ENCODE measurements at places on chromosomes 6 and 20.

DNA sequence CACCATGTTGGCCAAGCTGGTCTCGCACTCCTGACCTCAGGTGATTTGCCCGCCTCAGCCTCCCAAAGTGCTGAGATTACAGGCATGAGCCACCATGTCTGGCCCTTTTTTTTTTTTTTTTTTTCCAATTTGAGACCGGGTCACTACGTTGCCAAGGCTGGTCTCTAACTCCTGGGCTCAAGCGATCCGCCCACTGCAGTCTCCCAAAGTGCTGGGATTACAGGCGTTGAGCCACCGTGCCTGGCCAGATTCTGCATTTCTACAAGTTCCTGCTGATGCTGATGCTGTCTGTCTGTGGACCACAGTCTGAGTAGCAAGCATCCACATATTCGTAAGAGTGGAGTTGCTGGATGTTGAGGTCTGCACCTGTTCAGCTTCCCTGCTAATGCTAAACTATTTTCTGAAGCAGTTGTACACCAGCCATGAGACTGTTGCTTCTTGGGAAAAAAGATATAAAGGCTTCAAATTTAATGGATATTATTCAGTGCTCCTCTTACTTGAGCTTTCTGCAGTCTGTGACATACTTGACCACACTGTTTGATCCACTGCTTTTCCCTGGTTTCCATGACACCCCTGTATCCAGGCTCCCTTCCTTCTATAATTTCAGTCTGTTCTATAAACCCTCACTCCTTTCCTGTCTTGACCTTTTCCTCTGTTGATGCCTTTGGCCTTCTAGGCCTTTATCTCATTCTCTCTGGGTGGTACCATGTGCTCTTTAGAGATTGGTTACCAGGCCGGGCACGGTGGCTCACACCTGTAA is 10.1 kb upstream of the ZBTB12 start:
- DNase-seq = no peak

- DNase-seq = no peak
Measured at GRCh38 chr20:19990850-19991249, 26.3 kb upstream of the NAA20 start.

- no peak for DNase-seq
Measured at GRCh38 chr6:138774370-138774769, 801 bp downstream of the CCDC28A start.

- DNase-seq = no peak
Measured at GRCh38 chr6:19009769-19010168, 622.6 kb downstream of the RNF144B start.

- no peak for DNase-seq
Measured at GRCh38 chr6:74939151-74939708, 266.6 kb downstream of the COL12A1 start.

GRCh38 chr20:37316116-37316774 is 26.8 kb downstream of the MANBAL start:
- DNase-seq = no peak

- DNase-seq = no peak
Measured at GRCh38 chr20:39993742-39994141, 695.3 kb downstream of the MAFB start.

- DNase-seq = no peak
Measured at GRCh38 chr20:4041748-4042411, 26.5 kb upstream of the RNF24 start.

GRCh38 chr6:70280400-70280853 is 22.5 kb downstream of the COL9A1 start:
- no peak for DNase-seq

GRCh38 chr20:5100684-5101347 is 18.9 kb downstream of the PCNA start:
- DNase-seq = peak; percentile 26

DNA sequence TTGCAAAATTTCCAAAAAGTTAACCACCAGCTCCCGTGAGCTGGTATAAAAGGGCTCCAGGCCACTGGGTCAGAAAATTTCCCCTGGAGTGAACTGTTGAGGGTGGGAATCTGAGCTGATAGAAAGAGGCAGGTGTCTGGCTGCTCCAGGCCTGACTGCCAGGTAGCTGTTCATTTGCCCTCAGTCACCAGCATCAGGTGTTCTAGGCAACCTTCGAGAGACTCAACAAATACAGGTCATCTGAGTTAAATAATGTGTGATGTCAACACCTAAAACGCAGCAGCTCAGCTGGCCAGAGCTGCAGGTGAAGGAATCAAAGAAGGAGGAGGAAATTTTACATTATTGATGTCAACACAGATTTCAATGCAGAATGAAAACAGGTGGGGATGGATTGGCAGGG is 46.7 kb downstream of the KCNK5 start:
- DNase-seq = no peak
